ENCODE measurements at places on chromosomes 11 and 22.

DNA sequence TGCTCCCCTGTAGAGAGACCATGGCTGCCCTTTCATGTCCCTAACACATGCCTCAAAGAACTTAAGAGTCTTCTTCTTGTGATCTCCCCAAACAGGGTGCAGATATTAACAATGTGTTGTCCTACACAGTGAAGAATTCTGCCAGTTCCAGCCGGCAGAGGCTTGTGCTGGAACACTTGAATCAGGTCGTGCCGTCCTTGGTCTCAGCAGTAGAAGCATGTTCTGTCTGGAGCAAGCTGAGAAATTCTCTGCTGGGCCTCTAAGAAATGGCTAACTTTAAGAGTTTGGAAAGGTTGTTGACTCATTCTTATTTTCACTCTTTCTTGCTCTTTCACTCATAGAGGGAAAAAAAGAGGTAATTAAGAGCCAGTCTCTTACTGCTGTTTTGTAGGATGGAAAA, 71.1 kb upstream of the SLC25A18 start:
- no peak for DNase-seq

GRCh38 chr11:114892381-114893197, 214.3 kb downstream of the NXPE2 start:
- DNase-seq = no peak

DNA sequence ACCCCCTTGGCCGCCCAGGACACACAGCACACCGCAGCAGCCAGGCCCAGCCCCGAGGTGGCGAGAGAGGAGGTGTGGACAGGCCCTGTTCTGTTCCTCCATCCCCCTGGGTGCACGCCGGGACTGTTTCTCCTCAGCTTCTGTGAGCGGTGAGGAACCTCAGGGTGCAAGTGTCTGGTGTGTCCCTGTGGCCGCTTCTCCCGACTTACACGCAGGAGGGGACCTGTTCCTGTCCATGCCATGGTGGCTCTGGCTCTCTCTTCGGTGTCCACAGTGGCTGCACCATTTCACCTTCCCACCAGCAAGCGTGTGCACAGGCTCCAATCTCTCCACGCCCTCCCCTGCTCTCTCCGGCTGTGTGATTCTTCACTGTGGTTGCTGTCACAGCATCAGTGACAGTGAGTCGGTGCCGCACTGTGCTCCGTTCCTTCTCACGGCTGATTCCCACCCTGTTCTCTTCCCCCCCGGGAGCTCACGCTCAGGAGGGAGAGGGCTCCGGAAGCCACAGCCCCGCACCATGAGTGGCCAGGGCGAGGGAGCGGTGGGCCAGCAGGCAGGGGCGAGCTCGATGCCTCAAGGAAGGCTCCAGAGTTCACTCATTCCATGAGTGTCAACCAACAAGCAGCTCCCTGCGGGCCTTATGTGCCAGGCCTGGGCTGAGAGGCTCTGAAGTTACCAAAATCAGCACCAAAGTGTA, 18.6 kb upstream of the WNT7B start:
- DNase-seq = no peak

DNA sequence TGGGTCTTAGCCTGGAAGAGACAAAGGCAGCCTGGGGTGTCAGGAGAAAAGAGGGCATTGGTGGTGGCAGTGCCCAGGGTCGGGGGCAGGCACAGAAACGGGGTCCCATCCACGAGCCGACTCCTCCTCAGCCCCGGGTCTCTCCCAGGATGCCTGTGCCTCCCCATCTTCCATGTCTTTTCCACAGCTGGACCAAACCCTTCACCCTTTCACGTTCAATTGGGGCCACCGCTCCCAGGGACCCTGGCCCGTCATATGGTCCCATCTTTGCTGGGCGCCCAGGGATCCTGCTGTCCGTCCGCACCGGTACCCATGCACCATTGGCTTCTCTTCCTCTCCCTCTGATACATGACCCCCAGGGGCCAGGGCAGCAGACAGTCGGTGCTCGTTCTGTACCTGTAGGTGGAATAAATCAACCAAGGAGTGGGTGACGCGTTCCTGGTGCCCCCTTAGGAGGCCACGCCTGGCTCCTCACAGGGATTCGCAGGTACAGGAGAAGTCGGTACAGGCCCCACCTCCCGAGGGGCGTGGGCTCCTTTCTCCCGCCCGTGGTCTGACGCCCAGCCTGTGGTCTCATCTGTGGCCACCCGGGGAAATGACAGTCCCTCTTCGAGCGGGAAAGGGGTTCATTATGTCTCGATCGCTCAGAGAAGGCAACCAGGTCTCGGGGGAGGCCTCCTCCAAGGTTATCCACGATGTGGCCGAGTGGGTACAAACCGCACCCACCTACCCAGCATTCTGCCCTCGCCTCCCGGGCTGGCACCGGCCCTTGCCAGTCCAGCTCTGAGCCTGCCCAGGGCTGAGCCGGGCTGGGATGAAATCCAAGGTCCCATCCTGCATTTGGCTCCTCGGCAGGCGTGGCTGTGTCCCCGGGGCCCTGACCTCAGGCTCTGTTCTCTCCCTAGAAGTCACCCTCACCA, 1493.6 kb downstream of the BRD1 start:
- DNase-seq = no peak

- DNase-seq = no peak
Measured at GRCh38 chr11:78532991-78533390, 41.7 kb downstream of the NARS2 start.

DNA sequence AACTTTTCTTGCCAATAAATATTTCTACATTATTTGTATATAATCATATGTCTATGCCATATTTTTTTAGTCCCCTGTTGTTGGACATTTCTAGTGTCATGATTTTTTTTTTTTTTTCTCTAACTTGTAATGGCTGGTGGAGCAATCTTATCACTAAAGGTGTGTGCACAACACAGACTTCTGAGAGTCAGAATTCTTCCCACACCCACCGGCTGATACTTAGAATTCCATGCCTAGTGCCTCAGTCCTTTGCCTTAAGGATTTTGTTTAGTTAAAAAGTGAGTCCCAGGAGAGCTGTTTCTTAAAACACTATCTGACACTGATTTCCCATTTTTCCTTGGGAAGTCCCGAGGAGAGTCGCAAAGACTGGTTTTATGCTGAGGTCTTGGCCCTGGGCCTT, 87.7 kb upstream of the BARX2 start:
- no peak for DNase-seq
